ENCODE measurements at places on chromosomes 1 and 21.
A peak's percentile ranks its signal among the peaks of the same experiment; 100 is the strongest.

- DNase-seq: no peak
Observed at GRCh38 chr1:169707912-169708604, 3.4 kb downstream of the SELL start.

DNA sequence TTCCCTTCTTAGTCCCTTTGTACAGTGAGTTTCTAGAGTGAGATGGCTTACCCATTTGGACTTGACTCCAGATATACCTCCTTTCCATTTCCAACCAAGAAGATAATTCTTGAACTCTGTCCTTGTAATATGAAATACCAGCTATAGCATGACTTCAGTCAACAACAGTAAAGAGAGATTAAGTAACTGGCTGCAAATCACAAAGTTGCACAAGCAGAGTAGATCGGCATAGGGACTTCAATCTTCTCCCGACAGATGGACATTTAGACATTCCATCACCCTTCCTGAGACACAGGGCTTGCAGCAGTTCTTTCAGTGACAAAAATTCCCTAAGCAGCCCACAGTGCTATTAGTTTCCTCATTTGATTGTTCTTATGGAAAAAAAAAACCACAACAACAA lies 44.6 kb downstream of the JAK1 start:
- DNase-seq: no peak

DNA sequence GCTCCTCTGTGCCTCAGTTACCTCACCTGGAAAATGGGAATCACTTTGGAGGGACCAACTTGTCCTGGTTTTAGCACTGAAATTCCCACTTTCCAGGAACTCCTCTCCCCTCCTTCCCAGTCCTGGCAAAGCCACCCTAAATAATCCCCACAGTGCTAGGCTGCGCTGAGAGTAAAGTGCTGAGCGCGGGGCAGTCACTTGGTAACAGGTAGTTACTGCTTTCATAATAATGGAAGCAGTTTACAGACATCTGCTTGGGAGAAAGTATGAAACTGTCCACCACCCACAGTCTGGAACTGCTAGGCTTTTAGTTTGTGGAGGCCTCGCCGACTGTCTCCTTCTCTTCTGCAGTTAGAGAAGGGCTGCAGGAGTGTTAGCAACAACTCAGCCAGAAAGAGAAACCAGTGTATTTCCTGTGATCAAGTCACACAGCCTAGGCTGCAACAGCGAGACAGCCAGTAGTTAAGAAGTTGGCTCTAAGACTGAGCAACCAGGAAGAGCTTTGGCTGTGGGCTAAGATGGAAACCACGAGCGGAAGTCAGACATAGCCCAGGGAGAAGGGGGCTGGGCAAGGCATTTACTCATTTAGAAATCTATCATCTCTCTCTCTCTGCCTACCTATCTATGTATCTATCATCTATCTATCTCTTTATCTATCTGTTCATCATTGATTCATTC lies 30.8 kb upstream of the ABCG1 start:
- DNase-seq: peak; percentile 8

- DNase-seq: no peak
Observed at GRCh38 chr1:241706967-241707366, 54.9 kb downstream of the WDR64 start.

GRCh38 chr1:43074244-43074643 lies 97.8 kb downstream of the EBNA1BP2 start:
- no peak for DNase-seq

DNA sequence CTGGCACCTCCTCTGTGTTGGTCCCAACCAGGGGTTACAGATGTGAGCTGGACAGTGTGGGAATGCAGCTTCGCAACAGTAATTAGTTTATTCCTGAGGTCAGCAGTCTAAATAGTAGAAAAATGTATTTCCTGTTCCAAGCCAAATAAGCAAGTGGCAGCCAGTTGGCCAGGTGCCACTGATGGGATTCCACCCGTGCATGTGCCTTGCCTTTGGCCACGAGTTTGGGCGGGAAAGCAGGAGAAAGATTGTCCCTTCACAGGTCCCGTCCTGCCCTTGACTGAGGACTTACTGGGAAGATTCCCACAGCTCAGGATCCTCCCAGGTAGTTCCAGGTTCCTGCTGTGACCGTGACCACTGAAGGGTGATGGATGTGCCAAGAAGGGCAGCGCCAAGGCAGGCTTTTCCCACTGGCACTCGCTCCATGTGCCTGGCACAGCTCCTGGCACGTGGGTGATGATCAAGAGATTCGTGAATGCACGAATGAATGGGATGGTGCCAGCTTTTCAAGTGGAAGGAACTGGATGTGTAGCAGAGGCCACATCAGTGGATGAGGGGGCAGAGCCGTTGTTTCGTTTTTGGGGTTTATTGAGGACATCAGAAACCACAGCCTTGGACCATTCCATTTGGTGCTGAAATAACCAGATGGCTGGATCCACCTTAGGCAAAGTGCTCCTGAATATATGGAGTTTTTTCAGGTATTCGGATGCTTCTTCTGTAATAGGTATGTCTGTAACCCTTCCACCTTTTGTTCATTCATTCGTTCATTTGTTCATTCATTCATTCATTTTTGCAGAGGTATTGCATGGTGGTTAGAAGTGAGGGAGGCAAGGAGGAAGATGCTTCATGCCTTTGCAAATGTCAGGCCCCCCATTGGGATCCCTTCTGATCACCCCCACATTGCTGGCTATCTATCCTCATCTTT lies 62.4 kb upstream of the WNT4 start:
- DNase-seq: no peak

DNA sequence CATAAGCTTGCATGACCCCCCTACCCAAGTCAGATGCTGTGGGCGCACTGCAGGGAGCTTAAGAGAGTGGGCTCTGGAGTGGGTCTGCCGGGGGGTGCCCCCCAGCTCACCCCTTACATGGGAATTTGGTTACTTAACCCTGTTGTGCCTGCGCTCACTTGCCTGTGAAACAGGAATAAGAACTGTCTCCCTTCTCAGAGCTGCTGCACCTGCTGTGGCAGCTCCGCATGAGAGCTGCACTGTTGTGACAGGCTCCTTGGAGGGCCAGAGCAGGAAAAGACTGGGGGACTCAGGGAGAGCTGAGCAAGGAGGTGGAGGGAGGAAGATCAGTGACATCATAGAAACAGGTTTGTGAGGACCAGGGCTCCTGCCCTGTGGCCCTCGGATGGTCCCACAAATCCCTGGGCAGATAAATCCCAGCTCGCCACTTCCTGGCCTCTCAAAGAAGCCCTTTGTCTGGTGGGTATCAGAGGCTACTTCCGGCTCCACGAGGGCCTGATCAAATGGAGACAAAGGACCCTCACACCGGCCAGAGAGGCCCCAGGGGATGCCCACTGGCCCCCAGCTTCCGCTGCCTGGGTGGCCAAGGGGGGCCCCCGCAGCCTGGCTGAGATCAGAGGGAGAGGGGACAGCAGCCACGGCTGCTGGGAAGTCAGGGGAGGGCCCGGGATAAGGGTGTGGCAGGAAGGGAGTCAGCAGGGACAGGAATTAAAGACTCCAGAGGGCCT lies 28.9 kb upstream of the LAPTM5 start:
- DNase-seq: peak; percentile 26

GRCh38 chr21:32611471-32611997 lies 643 bp downstream of the CFAP298 start:
- no peak for DNase-seq

- DNase-seq: peak; percentile 18
Observed at GRCh38 chr21:42839271-42840231, 39.8 kb downstream of the WDR4 start.

DNA sequence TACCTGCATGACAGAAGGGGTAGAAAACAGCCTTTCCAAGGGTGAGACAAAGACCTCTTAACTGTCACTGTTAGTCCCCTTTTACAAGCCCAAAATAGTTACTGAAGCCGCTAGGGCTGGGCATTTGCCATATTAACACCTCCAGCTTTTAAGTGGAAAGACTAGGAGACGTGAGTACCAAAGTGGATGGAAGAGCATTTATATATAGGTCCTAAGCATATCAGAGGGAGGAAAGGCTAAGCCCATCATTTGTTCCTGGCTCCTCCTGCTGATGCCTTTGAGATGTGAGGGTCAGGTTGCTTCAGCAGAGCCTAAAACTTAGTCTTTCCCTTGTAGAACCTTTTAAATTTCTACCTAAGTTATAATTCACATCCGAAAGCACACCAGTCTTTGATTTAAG lies 25.7 kb upstream of the APOBEC4 start:
- no peak for DNase-seq

GRCh38 chr21:43667191-43667904 lies 8.0 kb downstream of the RRP1B start:
- no peak for DNase-seq

- DNase-seq: no peak
Observed at GRCh38 chr1:118954301-118954905, 33.7 kb downstream of the TBX15 start.

- peak; percentile 80 for DNase-seq
Observed at GRCh38 chr1:109299558-109300343, 7.1 kb downstream of the MYBPHL start.

DNA sequence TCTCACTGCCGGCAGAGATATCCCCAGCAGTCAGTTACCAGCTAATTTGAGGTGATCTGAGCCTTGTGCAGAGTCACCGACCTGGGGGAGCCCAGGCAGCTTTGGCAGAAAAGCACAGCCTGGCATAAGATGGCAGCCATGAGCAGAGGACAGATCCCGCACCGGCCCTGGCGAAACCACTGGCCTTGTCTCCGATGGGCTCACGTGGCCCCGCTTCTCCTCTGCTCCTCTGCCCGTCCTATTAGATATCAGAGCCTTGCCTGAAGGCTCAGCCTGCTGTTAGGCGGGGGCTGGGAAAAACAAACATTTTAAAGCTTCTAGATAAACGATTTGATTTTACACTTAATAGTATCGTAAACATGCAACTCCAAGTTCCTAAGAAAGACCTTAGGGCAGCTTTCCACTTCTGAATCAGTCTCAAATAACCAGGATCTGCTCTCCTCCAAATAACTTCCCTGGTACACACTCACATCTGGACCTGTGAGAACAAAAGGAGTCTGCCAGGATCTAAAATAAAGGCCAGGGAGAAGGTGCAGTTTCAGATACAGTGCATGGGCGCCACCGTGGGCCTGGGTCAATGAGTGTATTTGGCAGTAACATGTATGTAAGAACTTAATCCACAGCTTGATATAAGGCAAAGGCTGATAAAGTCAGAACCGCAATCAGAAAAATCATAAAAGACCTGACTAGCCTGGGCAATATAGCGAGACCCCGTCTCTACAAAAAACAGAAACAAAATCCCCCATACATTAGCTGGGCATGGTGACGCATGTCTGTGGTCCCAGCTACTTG lies 10.0 kb downstream of the EDARADD start:
- no peak for DNase-seq

GRCh38 chr1:29798699-29799566 lies 562.6 kb downstream of the PTPRU start:
- no peak for DNase-seq

DNA sequence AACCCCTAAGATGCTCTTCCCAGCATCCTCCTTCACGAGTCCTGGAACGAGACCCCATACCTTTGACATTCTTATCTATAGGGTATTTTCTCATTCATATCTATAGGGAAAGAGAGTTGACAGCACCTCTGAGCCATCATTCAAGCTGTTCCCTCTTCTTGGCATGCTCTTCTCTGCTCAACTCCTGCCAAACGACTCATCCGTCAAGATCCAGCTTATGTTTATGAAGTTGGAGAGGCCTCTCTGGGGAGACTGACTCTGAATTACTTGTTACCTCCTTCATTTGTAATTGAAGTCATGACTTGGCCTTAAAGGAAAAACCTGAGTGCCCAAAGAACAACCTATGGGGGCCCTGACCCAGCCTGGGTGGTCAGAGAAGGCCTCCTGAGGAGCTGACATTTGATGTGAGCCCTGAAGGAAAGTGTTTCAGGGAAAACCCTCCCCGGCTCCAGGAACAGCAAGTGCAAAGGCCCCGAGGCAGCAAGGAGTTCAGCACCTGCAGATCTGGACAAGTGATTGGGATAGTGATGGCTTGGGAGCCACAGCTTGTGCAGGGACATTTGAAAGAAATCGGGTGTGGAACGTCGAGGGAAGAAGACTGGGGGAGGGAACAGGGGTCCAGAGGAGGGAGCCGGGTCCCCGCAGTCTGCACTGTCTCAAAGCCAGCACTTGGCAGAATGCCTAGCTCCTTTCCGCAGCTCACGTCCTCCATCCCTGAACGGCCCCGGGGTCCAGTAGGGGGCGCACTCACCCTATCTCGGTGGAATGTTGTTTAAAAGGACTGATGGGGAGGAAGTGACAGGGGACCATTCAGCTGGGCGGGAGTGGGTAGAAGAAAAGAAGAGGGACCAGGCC lies 14.0 kb upstream of the CDA start:
- peak; percentile 75 for DNase-seq

All from posterior cingulate gyrus (tissue), 11 donors.